ENCODE measurements at places on chromosomes 4 and X.

DNA sequence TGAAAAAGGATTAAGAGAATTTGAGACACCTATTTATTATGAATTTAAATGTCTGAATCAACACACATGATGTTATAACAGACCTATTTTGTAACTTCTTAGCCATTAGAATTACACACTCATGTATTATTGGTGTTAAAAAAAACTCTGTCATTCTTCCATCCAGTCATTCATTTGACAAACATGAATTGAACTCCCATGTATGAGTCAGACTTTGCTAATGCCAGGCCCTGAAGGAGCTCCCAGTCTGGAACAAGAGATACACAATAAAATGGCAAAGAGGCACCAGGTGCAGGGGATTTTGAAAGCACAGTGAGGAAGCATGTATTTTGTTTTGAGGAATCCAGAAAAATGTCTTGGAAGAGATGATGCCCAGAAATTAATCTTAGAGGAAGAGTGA is 87.7 kb upstream of the EFHC2 start:
- no peaks in the 10 kb centered on the region for H3K36me3 ChIP-seq
- H3K27me3 ChIP-seq: peaks cover 4% of the 10 kb centered on the region
- H3K4me1 ChIP-seq: no peaks in the 10 kb centered on the region
- DNase-seq: no peak
- H3K27ac ChIP-seq: no peak overlapping the region
- no peak overlapping the region for H3K4me3 ChIP-seq

DNA sequence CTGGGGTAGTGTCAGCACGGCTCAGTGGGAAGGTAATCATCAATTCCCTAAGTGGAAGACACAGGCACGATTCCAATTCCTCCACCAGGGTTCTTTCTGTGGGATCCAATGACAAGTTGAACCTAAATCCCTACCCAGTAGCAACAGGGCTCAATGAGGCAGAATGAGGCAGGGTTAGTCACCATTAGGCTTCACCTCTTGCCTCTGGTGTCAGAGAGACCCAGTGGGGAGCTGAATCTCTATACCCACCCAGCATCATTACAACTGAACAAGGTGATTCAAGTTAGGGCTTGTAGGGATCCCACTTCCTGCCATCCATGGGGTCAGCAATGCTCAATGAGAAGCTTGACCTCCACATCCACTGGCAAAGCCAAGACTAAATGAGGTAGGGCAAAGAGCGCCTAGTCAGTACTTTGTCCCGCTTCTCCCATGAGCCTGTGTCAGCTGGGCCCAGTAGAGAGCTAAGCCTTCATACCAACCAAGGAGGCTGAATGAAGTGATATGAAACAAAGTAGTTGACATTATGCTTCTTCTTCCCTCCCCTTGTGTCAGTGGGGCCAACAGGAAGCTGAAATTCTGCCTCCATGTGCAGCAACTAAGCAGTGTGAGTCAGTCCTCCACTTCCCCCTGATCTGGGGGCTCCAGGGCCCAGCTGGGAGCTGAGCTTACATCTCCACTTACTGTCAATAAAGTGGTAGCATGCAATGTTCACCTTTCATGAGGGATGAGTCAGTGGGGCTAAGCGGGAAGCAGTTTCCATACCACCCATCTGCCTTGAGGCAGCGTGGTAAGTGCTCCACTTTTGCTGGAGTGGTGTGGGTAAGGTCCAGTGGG is 36.4 kb upstream of the RBM41 start:
- H3K27ac ChIP-seq: no peak overlapping the region
- peaks cover 4% of the 10 kb centered on the region for H3K36me3 ChIP-seq
- no peak for DNase-seq
- no peaks in the 10 kb centered on the region for H3K27me3 ChIP-seq
- H3K4me1 ChIP-seq: no peaks in the 10 kb centered on the region

DNA sequence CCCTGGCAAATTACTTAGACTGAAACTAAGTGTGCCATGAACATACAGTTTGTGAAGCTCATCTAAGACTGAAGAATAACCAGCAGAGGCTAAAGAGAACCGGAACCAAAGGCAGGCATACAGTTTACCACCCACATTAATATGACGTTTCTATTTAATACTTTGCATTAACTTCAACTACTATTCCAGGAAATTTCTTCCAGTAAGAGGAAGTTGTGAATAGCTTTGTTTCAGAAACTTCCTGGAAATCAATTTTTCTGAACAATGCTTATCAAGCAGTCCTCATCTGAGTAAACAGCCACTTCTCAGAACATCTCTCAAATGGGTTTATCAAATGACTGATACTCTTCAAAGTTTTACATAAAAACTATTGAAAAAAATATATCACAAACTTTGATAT is 252.7 kb downstream of the OPHN1 start:
- no peak for DNase-seq
- no peak overlapping the region for H3K27ac ChIP-seq

DNA sequence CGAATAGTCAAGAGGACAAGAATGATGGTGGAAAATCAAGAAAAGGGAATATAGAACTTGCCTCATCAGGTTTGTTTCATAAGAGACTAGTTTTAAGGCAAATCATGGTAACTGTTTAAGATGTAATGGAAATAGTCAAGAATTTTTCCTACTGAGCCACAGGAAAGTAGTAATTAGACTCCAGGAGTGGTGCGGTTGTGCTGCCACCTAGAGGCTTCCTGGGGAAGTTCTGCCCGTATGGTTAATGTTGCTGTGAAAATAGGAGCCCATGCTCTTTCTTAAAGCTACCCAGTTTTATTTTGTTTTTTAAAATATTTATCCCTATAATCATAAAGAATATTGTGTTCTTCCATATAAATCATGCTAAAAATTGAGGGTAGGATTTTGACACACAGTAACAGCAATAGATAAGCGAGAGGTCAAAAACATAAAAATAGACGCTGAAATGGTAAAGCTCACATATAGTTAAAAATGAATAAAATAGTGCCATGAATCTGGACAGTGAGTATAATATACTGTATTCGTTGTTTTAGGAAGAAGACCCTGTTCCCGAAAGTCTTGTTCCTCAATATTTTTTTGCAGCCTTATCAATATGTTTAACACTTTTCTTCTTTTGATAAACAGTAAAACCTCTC is 87.0 kb downstream of the PHOX2B start:
- H3K36me3 ChIP-seq: peaks cover 8% of the 10 kb centered on the region
- H3K4me3 ChIP-seq: no peak overlapping the region
- no peak overlapping the region for H3K27ac ChIP-seq
- DNase-seq: peak; percentile 69

GRCh38 chrX:18789916-18790315 is 82.5 kb downstream of the PPEF1 start:
- no peaks in the 10 kb centered on the region for H3K36me3 ChIP-seq
- DNase-seq: no peak
- H3K27me3 ChIP-seq: no peaks in the 10 kb centered on the region

- H3K27ac ChIP-seq: no peak overlapping the region
- no peak overlapping the region for H3K4me3 ChIP-seq
- H3K27me3 ChIP-seq: no peaks in the 10 kb centered on the region
- DNase-seq: no peak
- H3K4me1 ChIP-seq: no peaks in the 10 kb centered on the region
- peaks cover 35% of the 10 kb centered on the region for H3K36me3 ChIP-seq
These were observed 34.9 kb upstream of the CITED1 start for GRCh38 chrX:72340626-72341025.

DNA sequence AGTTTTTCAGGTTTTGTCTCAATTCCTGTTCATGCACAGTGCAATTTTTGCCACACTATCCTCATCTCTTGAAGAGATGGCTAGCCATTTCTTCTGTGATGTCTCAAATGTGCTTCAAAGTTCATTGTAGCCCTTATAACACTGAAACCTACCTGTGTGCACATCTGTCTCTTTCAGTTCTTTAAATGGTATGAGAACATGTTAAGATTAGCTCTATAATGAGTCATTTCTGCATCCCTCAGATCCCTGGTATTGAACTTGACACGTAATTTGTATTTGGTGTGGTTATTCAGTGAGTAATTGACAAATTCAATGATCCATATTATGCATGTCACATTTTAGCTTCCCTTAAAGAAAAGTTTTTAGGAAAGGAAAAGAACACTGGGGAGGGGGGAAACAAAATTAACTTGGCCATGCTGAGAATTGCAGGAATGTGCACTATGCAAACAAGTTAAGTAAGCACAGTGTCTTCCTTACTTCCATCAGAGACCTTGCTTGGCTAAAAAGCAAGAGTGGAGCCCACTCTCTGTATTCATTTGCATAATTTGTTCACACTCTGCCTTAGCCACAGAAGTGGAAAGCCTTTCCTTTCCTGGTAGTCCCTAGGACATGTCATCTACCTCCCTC is 659.8 kb upstream of the MAGEB2 start:
- peaks cover 23% of the 10 kb centered on the region for H3K4me1 ChIP-seq
- H3K27ac ChIP-seq: no peak overlapping the region
- H3K36me3 ChIP-seq: peaks cover 18% of the 10 kb centered on the region
- DNase-seq: no peak
- no peak overlapping the region for H3K4me3 ChIP-seq

- no peak overlapping the region for H3K4me3 ChIP-seq
- peaks cover 7% of the 10 kb centered on the region for H3K4me1 ChIP-seq
- no peaks in the 10 kb centered on the region for H3K36me3 ChIP-seq
- H3K27me3 ChIP-seq: no peaks in the 10 kb centered on the region
- DNase-seq: no peak
These were observed 96.6 kb downstream of the STPG2 start for GRCh38 chr4:98046665-98047064.

- no peaks in the 10 kb centered on the region for H3K27me3 ChIP-seq
- H3K36me3 ChIP-seq: no peaks in the 10 kb centered on the region
- no peak for DNase-seq
- no peak overlapping the region for H3K27ac ChIP-seq
- no peaks in the 10 kb centered on the region for H3K4me1 ChIP-seq
- no peak overlapping the region for H3K4me3 ChIP-seq
These were observed 98.7 kb upstream of the GRIA3 start for GRCh38 chrX:123085311-123085940.

GRCh38 chr4:47933840-47934239 is 19.5 kb upstream of the NFXL1 start:
- no peak overlapping the region for H3K27ac ChIP-seq
- H3K27me3 ChIP-seq: peaks cover 4% of the 10 kb centered on the region
- H3K4me3 ChIP-seq: no peak overlapping the region
- DNase-seq: no peak

DNA sequence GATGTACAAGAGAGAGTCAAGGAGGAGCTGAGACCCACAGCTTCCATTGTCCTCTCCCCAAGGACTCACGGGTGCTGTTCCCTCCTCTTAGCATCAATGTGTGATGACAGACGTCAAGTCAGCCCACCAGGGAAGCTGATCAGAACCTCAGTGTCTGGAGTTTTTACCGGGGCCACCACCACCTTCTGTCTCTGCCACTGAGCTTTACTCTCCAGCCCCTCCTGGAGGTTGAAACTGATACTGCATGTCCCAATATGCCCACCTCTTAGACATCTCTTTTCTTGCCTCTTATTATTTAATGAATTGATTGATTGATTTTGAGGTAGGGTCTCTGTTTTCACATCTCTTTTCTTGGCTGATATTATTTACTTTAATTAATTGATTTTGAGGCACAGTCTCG is 10.3 kb upstream of the AKAP17A start:
- H3K4me3 ChIP-seq: no peak overlapping the region
- H3K27ac ChIP-seq: no peak overlapping the region
- H3K27me3 ChIP-seq: peaks cover 10% of the 10 kb centered on the region
- DNase-seq: peak; percentile 54

DNA sequence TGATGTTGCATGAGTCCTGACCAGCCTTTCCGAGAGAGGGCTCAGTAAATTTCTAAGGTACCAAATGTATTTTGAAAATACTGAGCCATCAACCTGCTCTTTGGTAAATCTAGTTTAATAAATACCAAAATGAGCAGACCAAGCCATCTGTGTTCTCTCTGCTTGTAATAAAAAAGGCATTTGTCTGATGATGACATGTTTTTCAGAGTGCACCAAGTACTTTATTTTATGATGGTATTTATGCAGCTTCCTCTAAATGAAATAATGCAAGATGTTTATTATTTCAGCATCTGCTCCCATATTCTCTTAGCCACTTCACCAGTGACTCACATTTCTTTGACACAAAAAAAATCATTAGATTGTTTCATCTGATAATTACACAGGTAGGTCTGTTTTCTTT is 700.5 kb downstream of the TRIML1 start:
- no peak overlapping the region for H3K4me3 ChIP-seq
- H3K4me1 ChIP-seq: no peaks in the 10 kb centered on the region
- no peaks in the 10 kb centered on the region for H3K36me3 ChIP-seq
- H3K27ac ChIP-seq: no peak overlapping the region
